ENCODE measurements at places on chromosomes 2 and 18. TPM values are rescaled to one million over a fixed set of nuclear protein-coding genes. Genes with fewer than 3 reads are reported as not detected.

The GALNT3 gene
- polyA plus RNA-seq: 1.9 TPM

DNA sequence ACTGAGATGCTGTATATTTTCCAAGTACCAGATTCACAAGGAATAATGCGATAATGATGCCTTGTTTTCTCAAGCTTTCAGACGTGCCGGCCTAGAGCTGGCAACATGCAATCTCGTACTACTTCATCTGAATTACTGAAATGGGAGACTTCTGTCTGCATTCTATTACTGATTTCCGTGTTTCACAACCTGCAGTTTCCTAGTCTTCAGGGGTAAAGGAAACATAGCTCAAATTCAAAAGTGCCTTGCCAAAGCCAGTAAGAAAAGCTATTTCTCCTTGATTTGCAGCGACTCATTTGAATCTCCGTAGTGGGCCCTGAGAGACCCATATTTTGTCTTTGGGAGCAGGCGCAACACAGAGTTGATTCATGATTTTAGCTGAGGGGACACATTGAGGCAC, 289.0 kb downstream of the CNTNAP5 start:
- DNase-seq: no peak

DNA sequence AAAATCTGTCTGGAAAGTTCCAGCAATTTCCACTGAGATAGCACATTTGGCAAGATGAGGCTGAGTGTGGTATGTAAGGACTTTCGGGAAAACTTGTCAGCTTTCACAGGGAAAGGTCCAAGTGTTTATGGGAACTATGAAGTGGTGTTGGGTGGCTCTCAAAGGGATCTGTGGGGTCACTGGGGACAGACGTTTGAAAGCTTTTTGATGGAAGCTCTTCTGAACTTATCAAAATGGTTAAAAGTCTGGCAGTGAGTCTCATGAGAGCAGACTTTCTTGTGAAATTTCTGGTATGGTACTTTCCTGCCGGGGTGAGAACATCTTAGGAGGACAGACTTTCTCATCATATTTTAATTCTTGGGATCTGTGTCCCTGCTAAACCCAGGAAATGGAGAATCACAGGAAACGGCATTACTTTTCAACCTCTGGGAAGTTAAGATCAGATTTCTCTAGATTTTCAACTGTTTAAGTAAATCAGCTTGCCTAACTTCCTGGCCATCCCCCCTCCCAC, 546.3 kb upstream of the ZEB2 start:
- no peak for DNase-seq

DNA sequence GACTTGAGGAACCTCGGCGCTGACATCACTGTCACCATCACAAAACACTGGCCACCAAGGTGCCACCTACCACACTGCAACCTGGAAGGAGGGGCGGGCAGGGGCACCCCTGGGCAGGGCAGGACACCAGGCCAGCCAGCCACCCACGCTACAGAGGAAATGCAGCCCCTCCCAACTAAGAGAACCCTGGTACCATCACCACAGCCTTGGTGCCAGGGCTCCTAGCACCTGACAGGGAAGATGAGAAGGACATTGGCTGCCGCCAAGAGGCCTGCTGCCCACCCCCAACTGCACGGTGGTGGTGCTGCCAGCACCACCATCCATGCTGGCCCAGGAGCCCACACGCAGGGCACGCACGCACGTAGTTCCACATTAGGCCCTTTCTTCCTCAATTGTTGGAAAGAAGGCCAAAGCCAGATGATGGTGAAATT, 88.7 kb downstream of the HDAC4 start:
- DNase-seq: no peak

All from AG04450 (cell line).